GDM1 (cell line): ENCODE measurements at places on chromosomes 7 and 10.

DNA sequence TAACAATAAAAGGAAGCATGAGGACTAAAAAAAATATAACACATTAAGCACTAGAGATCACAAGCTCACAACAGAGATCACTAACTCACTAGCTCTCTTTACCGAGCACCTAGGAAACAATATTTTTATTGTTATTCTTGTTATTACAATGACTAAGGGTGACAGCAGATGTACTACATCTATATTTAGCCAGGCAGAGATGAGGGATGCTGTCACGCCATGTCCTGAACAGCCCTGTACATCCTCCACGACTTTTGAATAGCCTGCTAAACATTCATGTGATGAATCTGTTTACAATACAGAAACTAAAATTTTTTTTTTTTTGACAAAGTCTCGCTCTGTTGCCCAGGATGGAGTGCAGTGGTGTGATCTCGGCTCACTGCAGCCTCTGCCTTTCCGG lies 22.7 kb downstream of the FAM133B start:
- DNase-seq, result no peak

DNA sequence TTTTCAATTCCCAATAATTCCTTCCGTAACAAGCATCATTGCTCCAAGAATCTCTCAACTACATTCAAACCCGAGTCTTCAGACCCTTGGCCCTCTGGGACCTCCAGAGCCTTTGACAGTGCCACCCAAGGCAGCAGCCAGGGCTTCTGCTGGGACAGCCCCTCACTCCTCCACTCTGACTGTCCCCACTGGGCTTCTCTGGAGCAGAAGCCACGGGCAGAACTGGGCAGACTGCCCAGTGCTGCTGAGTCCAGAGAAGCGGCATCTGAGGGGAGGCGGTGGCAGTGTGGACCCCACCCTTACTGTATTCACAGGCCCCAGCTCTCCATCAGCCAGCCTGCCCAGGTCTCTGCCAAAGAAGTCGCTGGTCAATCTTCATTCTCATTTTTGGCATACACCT lies 8.8 kb downstream of the CYREN start:
- no peak for DNase-seq

DNA sequence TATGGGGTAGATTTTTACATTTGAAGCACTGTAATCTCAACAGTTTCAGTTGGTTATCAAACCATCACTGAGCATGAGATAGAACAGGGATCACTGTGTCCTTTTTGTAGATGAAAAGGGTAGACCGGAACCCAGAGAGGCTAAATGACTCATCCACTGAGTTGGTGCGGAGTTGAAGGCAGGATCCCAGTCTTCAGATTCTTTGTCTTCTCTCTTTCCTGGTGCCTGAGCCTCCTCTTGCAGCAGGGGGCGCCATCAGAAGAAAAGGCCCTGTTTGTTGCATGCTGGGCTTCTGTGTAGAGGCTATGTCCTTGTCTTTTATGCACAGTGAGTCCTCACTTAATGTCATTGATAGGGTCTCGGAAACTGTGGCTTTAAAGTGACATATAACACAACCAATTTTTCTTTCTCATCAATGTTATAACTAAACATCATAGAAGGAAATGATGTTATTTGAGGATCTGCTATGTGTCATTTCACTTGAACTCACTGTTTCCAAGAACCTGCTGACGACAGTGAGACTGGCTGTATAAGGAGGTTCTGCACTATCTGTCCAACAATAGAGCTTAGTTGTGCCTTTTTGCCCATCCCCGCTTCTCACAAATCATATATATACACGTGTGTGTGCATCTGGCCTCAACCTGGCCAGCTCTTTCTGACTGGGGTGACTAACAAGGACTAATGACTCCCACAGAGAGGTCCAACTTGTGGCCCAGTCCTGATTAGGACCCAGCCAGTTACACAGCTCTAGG lies 14.3 kb downstream of the ZNF282 start:
- peak; percentile 3 for DNase-seq

GRCh38 chr10:96830511-96831199 lies 1.4 kb upstream of the LCOR start:
- DNase-seq, result peak; percentile 47
